ENCODE measurements at places on chromosomes 4 and X.
A peak's percentile ranks its signal among the peaks of the same experiment; 100 is the strongest.

- DNase-seq: no peak
Measured at GRCh38 chr4:150591406-150591805, 9.5 kb downstream of the MAB21L2 start.

- DNase-seq: no peak
Measured at GRCh38 chr4:136637071-136637777, 895.1 kb downstream of the PCDH18 start.

DNA sequence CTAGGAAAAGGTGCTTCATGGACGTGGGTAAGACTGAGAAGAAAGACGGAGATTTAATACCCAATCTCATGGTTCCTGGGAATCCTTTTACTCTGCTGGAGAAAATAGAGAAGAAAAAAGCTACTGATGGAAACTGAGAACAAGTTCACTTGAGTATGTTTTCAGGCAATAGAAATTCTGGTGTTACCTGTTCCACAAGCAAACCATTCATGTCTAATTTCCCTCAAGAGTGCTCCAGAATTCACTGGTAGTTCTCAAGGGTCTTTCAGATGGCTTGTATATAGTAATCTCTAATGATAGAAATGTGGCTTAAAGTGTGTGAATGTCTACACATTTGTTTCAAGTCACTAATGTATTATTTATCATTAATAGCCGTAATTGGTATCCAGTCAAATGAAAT, 22.5 kb downstream of the SETD7 start:
- DNase-seq: no peak

DNA sequence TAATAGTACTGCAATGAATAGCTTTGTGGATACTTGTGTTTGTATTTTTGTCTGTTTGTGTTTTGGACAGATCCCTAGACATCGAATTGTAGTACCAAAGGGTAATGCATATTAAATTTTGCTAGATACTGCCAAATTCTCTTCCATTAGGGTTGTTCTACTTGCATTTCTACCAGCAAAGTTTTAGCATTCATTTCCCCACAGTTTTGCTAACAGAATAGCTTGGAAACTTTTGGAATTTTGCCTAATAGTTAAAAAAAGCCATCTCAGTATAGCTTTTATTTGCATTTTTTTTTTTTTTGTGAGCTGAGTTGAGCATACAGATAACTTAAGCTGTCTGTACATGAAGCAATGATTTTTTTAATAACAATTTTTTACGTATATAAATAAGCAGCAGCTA, 1084.9 kb downstream of the ADGRL3 start:
- no peak for DNase-seq

DNA sequence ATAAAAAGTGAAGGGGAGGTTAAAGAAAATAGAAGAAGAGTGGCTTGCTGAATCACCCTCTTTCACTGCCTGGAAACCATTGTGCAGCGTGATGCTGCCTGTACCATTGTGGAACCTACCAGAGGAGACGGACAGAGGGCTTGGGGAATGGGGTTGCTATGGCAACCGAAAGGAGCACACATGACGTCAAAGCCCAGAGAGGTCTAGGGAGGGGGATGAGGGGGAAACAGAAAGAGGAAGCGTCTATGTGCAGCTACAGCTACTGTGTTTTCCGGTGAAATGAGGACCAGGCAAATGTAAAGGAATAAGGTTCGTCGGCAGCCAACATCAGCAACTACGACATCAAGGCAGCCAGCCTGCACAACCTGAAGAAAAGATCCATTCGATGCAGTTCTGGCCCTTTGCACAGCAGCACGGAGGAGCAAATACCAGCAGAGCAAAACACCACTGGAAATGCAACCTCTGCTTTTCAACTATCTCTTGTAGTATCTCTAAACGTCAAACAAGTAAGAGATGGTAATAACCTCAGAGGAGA, at the start of gene MAPK10:
TSS of gene MAPK10 (minus strand) at position 110 of the 535 bp plus-strand sequence.
- peak; percentile 16 for DNase-seq

DNA sequence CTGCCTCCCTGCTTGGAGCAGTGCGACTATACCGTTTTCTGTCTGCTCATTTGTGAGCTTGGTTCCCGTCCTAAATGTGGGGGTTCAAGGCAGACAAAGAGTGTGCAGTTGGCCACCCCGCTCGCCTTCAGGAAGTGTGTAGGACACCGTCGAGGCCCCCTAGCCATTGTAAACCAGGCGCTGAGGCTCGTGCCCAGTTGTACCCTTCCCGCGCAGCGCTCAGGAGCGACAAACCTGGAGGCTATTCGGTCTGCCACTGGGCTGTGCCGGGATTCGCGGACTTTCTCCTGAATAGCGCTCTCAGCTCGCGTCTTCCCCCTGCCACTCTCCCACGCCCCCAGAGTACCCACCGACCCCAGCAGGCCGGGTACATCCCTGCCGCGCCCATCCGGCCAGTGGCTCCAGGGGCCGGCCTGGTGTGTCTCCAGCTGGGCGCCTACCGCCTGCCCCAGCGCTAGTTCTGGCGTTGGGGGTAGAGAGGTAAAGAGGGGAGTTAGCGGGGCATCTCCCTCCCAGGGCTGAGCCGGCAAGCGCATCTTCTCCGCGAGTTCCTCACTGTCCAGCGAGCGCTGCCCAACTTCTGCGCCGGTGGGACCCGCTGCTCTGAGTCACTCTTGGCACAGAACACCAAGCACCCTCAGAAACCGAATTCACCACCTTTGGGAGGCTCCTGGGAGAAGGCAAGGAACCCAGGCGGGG, 880 bp upstream of the LONRF3 start:
- DNase-seq: no peak

DNA sequence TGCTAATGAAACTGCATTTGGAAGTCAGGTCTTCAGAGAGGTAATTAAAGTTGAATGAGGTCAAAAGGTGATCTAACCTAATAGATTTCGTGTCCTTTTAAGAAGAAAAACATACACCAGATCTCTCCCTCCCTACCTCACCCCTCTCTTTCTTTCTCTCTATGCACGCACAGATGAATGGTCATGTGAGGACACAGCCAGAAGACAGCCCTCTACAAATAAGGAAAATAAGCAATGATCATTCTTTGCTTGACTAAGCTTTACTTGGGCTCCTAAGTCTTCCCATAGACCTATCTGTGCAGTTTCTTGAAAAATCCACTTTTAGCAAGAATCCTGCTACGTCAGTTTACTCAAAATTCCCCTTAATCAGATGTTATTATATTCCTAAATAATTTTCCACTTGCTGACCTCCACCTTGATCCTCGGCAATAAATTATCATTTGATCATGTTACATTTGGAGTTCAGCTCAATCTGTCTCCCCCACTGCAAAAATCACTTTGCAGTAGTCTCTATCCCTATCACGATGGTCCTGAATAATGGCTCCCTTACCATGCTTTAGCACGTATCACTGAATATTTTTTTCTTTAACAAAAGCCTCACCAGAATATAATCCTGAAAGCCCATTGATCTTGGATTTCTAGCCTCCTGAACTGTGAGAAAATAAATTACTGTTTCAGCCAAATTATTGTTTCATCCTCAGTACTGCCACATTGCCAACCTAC, 527.3 kb downstream of the GABRG1 start:
- DNase-seq: no peak

- no peak for DNase-seq
Measured at GRCh38 chrX:149510386-149510785, 5.3 kb upstream of the IDS start.

DNA sequence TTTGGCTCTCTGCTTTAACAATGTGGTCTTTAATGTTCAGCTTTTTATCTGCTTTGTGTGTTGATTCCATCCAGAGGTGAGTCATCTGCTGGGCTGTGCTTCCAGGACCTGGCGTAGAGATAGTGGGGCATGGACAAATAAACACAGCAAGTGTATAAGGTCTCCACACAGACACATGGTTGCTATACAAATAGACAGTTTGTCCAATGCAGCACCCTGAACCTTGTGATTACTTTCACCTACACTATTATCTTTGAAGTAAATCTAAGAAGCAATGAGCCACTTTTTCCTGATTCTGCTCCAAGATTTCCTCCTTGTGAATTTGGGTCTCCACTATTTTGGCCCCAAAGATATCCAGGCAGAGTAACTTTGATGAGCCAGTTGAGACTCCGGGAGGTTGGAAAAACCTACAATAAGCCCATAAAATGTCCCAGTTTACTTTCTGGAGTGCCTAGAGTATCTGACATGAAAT, 12.1 kb downstream of the PPARGC1A start:
- DNase-seq: no peak
